ENCODE measurements at places on chromosomes 2 and 18. TPM values are rescaled to one million over a fixed set of nuclear protein-coding genes. Genes with fewer than 3 reads are reported as not detected.

DNA sequence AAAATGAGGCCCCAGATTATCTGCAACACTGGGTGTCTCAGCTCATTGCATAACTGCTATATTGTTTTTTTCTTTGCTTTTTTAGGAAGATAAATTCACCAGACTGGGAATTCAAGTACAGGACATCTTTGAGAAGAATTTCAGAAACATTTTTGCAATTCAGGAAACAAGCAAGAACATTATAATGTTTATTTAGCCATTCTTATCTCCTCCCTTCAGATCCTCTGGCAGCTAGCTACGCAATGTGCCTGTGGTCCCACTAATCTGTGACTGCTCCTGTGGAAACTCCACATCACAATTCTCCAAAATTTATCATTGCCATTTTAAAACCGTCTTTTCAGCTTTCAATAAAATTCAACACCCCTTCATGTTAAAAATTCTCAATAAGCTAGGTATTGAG lies 126.8 kb downstream of the SP100 start:
- no peak for DNase-seq

Gene G6PC2
- not detected for total RNA-seq

Gene GPR75
- total RNA-seq = 6.7 TPM

Gene DUSP2
- total RNA-seq = 8.5 TPM

Gene C2orf80
- not detected for total RNA-seq

DNA sequence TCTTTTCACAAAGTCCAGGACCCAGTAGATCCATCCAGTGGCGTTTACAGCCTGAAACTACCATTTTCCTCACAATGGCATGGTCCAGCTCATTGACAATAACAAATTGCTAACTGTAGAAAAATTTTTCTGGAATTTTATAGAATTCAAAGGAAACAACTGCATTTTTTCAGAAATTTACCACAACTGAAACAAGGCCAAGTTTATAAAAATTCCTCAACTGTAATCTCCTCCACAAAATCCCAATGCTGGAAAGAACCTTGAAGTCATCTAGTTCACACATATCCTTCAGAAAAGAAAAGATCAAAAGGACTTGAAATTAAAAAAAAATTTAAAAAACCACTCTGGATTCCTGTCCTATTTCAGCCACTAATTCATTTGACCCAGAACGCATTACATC lies 226.0 kb upstream of the CTAGE1 start:
- DNase-seq = no peak
